CD4-positive, alpha-beta T cell treated with Interleukin-6 for 4 hours (primary cell): ENCODE measurements at places on chromosomes 11 and 22.

GRCh38 chr22:37369483-37369882, 57.8 kb downstream of the ELFN2 start:
- DNase-seq: no peak

DNA sequence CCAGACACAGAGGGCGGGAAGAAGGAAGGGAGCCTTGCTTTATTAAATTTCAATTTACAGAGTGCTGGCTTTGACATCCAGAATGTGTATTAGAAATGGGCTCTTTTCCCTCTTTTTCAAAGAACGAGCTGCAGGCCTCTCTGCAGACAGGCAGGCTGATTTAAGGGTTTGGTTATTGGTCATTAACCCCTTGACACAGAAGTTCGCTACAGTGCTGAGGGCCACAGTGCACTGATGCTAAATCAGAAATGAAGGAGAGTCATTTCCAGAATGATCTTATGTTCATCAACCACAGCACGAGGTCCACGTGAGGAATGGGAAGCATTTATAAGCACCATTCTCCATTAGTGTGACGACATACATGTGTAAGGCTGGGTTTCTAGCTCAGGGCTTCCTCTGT, 51.8 kb downstream of the CSNK2A3 start:
- DNase-seq: no peak

- DNase-seq: peak; percentile 48
These were observed at the start of gene GAB2 for GRCh38 chr11:78417175-78417887. TSS of gene GAB2 (minus strand) at chr11:78417820. CDS start at chr11:78417720, 100 bp downstream.

GRCh38 chr22:29478326-29479276, 1.4 kb upstream of the NEFH start:
- DNase-seq: peak; percentile 7

DNA sequence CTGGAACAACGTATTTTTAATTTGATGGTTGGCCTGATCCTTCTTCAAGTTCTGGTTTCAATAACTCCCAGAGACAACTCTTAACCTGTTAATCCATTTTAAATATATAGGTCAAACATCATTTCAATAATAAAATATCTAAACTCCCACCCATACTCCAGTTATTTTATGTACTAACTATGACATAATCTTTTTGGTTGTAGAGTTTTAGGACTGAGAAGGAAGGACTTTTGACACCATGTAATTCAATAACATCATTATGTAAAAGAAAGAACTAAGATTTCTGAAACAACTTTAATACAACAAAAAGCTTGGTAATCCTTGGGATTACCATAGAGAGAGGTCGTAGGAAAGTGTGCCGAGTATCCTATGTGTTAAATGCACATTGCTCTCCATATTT, 31.5 kb downstream of the VSIG10L2 start:
- DNase-seq: no peak

DNA sequence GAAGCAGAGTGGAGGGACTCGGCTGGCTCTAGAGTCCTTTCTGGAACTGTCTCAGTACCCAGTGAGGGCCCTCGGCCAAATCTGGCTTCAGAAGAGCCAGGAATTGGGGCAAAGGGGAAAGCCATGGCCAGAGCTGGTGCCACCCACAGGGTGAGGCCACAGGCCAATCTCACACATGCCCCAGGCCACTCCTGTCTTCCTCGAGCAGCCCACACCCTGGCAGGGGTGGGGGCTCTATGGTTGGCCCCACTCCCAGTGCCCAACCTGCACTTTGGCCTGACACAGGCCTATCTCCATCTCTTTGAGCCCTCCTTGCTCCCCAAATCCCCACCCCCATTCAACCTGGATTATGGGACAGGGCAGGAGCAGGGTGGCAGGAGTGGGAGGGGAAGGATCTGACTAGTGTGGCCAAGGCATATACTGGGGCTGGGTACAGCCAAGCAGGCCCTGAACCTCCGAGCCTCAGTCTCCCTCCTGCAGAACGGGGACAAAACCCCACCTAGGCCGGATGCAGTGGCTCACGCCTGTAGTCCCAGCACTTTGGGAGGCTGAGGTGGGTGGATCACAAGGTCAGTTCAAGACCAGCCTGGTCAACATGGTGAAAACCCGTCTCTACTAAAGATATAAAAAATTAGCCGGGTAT, 6.9 kb downstream of the TST start:
- no peak for DNase-seq
